ENCODE measurements at places on chromosomes 6 and 20.
A peak's percentile ranks its signal among the peaks of the same experiment; 100 is the strongest.

DNA sequence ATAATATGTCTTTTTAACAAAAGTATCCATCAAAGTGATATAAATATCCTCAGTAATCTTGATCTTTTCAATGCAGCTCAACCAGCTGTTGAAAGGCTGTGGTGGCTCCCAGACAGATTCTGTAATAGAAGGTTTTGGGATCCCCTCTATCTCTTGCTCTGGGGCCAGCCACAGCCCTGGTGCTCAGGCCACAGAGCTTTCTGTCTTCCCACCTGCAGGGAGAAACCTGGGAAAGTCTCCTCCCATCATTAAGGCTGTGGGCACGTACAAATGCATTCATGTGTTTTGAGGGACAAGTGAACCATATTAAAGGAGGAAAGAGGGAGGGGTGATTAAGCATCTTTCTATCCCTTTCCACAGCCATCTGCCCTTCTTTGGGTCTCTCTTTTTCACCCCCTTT, 183.1 kb downstream of the PRDM13 start:
- DNase-seq, result no peak

- DNase-seq, result no peak
Observed at GRCh38 chr6:129662980-129663431, 47.0 kb downstream of the ARHGAP18 start.

- DNase-seq, result no peak
Observed at GRCh38 chr20:49570828-49571552, 3.1 kb upstream of the PTGIS start.

- no peak for DNase-seq
Observed at GRCh38 chr6:129889580-129889979, 28.5 kb upstream of the TMEM244 start.

GRCh38 chr20:23874747-23875146, 4.8 kb downstream of the CST5 start:
- no peak for DNase-seq

GRCh38 chr6:108751851-108752732, 96.1 kb upstream of the ARMC2 start:
- no peak for DNase-seq

DNA sequence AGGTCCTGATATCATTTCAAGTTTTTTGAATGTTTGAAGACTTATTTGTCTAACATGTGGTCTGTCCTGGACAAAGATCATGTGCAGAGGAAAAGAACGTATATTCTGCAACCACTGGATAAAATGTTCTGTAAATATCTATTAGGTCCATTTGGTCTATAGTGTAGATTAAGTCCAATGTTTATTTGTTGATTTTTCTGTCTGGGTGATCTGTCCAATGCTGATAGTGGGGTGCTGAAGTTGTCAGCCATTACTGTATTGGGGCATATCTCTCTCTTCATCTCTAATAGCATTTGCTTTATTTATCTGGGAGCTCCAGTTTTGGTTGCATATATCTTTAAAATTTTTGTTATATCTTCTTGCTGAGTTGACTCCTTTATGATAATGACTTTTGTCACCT, 258.4 kb upstream of the CITED2 start:
- DNase-seq, result no peak

DNA sequence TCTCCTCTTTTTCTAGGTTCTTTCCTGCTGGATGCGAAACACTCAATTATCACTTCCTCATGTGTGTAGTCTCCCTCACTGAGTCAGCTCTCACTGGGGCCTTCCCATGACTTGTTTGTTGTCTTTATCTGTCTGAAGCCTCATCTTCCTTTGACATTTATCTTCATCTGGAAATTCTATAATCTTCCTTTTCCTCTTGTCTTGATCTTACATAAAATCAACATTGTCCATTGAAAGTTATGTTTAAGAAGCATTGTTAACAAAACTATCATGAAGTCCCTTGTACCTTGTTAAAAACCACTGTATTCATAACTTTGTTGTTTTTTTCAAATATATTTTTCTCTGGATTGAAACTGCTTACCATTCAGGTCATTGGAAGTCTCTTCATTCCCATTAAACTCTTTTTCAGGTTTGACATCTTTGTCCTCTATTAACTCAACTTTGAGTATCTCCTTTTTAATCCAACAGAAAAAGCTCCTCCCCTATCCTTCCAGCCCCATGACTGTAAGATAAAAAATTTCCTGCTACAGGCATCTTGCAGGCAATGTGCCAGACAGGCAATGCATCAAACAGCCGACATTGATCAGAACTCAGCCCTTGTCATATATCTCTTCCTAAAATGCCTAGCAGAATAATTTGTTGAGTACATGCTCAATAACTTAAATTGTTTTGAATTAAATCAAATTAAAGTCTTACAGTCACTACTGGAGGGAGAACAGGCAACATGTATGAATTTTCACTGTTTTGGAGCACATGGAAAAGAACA, 34.8 kb downstream of the MYLIP start:
- no peak for DNase-seq

GRCh38 chr6:41560431-41561192, 14.4 kb downstream of the FOXP4 start:
- peak; percentile 67 for DNase-seq

Measured in activated CD4-positive, CD25-positive, alpha-beta regulatory T cell (primary cell).